ENCODE measurements at places on chromosomes 3 and 15.
A peak's percentile ranks its signal among the peaks of the same experiment; 100 is the strongest.

DNA sequence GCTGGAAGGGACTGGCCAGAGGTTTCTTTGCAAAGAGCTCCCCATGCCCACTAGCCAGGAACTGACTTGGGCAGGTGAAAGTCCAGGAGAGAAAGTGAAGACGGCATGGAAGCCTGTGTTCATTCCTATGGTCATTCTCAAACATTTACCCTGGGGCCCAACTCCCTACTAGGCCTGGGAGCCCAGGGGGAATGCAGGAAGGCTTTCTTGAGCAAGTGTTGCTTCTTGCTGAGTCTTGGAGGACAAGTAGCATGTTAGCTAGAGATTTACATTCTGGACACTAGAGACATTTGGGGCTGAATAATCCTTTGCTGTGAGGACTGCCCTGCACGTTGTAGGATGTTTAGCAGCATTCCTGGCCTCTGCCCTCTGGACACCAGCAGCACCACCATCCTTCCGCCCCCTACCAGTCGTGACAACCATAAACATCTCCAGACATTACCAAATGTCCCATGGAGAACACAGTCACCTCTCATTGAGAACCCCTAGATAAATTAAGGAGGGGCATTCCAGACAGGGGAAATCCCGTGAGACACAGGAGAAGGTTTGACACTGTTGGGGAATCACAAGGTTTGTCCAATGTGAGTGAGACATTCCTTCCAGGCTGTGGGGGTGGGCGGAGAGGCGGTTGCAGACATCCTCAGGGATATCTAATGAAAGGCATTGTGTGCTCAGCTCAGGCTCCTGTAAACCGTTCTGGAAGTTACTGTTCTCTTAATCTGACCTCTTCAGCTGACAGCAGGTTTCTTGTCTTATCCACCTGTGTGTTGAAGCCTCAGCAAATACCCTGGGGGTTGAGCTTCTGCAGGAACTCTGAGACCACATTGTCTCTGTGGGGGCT lies 236.2 kb downstream of the TLE3 start:
- no peak for DNase-seq

GRCh38 chr3:108380128-108380795 lies 83.9 kb downstream of the HHLA2 start:
- DNase-seq: no peak

DNA sequence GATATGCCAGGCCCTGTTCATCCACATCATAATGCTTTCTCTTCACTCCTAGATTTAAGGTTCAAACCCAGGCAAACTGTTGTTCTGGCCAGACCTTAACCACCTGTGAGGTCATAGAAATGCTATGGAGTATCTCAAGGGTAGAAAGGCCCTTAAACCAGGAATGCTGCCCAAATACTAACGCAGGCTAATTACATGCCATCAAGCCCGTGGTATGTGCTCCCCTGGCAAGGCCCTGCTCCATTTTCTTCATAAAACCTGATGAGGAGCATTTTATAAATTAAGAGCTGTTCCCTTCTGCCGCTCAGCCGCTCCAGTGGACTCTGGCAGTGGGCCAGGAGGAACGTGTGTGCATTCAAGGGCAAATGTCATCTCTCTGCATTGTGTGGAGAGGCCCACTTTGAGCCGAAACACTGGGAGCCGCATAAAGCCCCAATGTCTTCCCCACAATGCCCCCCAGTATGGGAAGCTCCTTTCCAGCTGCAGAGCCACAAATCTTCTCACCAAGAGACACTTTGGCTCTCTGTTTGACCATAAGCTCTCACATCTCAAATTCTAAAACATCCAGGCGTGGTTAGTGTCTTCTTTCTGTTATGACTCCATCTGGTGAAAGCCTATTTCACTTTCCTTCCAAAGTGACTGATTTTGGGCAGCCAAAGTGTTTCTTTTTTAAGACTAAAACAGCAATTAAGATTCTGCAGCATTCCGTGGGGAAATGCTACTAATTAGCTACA lies 210.8 kb upstream of the NR2E3 start:
- peak; percentile 47 for DNase-seq

- peak; percentile 85 for DNase-seq
These were observed 53.5 kb downstream of the SUCNR1 start for GRCh38 chr3:151926956-151927355.

DNA sequence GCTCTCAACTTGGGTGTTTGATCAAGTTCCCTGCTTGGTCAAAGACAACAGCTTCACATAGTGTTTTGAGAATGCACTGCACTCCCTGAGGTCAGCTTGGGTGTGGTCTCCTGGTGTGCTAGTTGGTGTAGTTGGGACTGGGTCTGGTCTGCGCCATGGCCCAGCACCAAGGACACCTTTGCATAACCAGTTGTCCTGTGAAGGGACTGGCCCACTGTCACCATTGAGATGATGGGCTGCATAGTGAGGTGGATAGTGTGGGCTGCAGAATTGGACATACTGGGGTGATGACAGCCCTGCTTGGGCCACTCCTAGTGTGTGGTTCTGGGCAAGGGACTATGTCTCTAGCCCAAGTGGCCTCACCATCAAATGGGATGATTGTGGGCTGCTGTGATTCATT lies 9.5 kb downstream of the RPSA start:
- DNase-seq: no peak

DNA sequence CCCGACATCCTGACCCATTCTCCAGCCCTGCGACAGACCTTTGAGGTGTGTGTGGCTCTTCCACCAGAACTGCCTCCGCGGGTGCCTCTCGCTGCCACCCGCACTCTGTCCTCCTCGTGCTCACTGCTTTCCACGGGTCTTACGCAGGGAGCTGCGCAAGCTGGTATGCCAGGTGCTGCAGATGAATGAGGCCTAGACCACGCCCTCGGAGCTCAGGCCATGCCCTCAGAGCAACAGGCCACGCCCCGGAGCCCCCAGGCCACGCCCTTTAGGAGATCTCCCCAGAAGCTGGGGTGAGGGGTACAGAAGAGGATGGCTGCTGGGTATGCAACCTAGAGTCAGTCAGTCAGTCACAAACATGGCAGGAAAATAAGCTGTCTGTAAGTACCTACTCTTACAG lies 300.3 kb downstream of the GABRG3 start:
- no peak for DNase-seq

- peak; percentile 35 for DNase-seq
These were observed 325.2 kb upstream of the MEIS2 start for GRCh38 chr15:37425541-37425940.

DNA sequence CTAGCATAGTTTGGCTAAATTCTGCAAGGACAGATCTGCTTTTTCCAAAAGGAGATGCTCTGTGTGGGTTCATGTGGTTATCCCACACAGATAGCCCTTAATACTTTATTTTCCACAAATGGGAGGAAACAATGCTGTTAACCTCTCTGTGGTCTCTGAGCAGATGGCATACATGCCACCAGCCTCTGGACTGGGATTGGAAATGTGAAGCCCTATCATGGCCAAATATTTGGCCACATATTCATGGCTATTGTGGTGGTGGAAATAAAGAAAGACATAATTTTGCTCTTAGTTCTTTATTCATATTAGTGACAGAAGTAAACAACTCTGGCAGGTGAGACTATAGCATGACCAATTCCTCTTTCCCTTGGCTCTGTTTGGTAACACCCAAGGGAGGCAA lies 726.2 kb downstream of the ROBO1 start:
- peak; percentile 26 for DNase-seq

DNA sequence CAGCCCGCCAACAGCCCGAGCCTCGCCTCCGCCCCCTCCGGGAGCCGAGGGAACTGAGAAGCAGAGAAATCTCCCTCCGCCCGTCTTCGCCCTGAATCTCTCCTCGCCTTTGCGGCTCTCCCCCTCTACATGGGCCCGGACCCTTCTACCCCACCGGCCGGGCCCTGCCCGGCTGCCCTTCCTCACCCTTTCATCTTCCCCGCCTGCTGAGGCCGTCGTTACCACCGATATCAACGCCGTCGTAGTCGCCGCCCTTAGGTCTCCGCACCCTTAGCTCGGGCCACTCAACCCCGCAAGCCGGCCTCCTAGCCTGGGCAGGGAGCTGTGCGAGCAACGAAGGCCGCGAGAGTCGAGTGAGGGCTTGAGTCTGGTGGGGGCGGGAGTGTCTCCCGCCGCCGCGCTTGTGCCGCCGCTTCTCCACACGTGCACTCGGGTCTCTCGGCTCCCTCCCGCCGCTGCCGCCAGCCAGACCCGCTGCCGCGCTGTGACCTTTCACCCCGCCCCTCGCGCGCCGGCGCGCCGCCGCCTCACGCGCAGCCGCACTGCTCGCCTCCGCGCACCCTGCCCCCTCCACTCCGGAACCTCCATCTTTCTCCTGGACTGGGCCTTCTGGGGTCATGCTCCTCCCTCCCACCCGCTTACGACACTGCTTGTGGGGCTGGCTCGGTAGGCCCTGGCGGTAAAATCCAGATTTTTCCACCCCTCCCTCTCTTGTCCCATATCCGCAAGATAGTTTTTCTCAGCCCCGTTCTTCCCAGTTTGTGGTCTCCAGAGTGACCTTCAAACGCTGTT lies at the start of gene NAA50:
NAA50 (minus strand) TSS at position 494 of the 792 bp plus-strand sequence; CDS start at position 194, 300 bp downstream.
- peak; percentile 88 for DNase-seq

DNA sequence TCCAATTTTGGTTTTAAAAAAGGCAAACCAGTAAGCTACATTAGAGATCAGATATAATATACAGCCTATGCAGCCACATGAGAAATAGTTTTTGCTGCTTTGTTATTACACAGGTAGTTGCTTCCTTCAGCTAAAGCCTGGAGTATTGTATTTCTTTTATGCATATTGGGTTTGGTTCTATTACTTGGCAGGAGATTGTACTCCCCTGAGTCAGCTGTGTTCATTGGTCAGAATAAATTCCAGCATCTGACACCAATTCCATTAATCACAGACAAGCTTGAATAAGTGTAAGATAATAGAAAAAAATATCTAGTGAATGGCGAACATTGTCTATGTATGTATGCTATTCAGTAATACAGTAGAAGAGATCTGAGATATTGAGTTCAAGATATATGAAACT lies 26.1 kb upstream of the ZCWPW2 start:
- peak; percentile 79 for DNase-seq

DNA sequence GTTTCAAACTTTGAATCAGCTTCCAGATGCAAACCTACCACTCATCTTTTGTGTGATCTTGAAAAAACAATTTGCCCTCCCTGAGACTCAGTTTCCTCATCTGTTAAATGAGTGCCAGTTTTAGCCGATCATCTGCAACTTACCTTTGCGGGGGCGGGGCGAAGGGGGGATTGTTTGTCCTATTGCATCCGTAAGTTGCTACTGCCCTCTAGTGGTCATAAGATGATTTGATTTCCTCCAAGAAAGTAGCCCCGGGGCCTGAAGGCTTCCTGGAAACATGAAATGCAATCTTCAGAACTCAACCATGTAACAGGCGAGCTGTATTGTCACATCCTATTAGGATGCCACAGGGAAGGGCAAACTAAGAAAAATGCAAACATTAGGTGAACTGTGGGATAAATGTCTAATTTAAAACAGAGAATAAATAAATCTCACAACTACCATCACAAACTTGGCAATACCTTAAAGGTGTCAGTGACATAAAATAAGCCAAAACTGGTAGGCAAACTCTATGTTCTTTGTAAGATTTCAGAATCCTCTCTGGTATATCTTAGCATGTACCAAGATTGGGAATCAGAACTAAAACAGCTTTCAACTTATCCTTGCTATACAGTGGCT lies 63.5 kb upstream of the CLDN18 start:
- peak; percentile 39 for DNase-seq

GRCh38 chr15:70246623-70247220 lies 149.0 kb upstream of the TLE3 start:
- no peak for DNase-seq

GRCh38 chr3:150303768-150304167 lies 104.3 kb upstream of the TSC22D2 start:
- DNase-seq: no peak

- peak; percentile 92 for DNase-seq
These were observed 691.5 kb upstream of the ARPP21 start for GRCh38 chr3:34947834-34948233.

DNA sequence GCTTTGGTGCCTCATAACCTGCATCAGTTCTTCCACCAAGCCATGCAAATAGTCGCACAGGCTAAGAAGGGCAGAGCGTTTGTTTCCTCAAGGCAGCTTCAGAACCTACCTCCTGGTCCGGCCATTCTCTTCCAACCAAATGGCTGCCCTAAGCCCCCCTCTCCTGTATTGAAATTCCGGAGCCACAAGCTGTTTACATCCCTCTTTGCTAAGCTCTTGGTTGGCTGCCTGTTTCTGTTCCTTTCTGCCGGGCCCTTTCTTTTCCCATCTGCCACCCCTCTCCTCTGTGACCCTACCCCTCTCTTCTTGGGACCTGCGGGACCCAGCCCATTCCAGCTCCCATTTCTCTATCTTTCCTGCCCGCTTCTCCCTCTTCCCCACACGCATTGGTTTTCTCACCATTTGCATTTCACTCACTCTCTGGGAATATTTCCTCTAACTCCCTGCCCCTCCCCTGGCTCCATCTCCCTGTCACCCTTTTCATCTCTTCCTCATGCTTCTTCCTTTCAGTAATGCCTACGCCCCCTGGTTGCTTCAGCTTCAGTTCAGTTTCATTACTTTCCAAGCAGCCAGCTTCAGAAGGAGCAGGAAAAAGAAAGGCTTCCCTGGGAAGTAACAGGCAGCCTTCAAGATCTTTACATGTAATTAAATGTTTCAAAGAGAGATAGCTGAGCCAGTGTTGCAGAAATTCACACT lies 113.5 kb downstream of the RAB11A start:
- no peak for DNase-seq

DNA sequence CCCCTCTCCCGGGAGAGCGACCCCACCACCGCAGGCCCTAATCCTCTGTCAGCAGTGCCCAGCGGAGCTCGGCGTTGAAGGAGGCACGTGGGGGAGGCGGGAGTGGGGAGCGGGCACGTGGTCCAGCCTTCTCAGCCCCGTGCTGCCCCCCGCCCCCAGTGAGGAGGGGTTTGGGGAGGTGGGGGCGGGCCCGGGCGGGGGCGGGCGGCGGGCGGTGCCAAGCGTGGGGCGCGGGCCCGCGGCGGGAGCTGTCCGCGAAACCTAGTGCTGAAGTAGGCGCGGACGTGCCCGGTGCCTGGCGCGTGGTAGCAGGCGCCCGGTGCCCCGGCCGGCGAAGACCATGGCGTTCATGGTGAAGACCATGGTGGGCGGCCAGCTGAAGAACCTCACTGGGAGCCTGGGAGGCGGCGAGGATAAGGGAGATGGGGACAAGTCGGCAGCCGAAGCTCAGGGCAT lies at the start of gene CPLX3:
CPLX3 (plus strand) TSS at position 264 of the 456 bp plus-strand sequence; CDS start at position 341, 77 bp downstream.
- DNase-seq: no peak
